ENCODE measurements at places on chromosomes 3 and 15. TPM values are rescaled to one million over a fixed set of nuclear protein-coding genes. Genes with fewer than 3 reads are reported as not detected.

DNA sequence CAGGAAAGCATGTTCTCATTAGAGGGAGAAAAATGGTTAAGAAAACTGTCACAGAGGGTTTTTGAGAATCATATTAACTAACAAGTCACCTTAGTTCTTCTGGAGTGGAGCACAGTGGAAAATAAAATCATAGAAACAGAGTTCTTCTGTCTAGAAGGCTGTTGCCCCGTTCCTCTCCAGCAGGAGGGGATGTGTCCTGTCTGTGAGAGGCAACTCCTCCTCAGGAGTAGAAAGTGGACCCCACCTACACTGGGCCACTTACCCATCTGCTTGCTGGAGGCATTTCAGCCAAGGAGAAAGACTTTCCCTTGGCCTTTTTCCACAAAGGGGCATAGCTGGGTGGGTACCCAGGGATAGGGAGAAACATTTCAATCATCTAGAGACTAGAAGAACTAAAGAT lies 106.6 kb downstream of the SSR3 start:
- DNase-seq, result no peak
- no peaks in the 10 kb centered on the region for H3K36me3 ChIP-seq
- no peak overlapping the region for H3K27ac ChIP-seq
- H3K27me3 ChIP-seq, result no peaks in the 10 kb centered on the region

- H3K36me3 ChIP-seq, result no peaks in the 10 kb centered on the region
- peaks cover 7% of the 10 kb centered on the region for H3K27me3 ChIP-seq
- H3K4me1 ChIP-seq, result no peaks in the 10 kb centered on the region
These were observed 44.2 kb downstream of the SOX2 start for GRCh38 chr3:181755959-181756358.

DNA sequence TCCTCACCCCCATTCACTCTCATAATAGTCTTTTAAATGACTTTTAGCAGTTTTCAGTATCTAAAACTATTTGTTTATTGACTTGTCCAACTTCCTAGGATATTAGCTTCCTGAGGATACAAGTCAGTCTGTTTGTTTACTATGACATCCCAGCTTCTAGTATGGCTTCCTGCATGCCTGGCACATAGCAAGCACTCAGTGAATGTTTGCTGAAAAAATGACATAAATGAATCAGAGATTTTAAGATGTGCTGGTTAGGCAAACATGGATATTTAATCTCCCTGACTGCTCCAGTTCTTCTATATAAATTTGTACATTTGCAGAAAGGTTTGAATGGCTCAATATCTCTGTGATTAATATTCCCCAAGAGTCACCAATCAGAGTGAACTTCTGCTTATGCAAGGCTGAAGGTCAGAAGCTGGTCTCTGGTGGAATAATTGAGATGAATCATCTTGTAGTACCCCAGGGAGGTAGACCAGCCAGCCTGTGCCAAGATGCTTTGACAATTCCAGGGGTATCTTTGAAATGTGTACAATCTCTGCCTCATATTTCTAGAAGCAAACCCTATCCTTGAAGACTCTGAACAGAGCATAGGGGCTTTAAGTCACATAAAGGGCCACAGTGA lies 219.0 kb upstream of the LMCD1 start:
- H3K4me3 ChIP-seq, result no peak overlapping the region
- H3K27ac ChIP-seq, result no peak overlapping the region
- H3K27me3 ChIP-seq, result no peaks in the 10 kb centered on the region
- DNase-seq, result no peak
- H3K36me3 ChIP-seq, result no peaks in the 10 kb centered on the region
- no peaks in the 10 kb centered on the region for H3K4me1 ChIP-seq

- H3K27ac ChIP-seq, result peak overlapping the region; percentile 82
- H3K36me3 ChIP-seq, result no peaks in the 10 kb centered on the region
- H3K4me3 ChIP-seq, result peak overlapping the region; percentile 52
- no peaks in the 10 kb centered on the region for H3K27me3 ChIP-seq
- DNase-seq, result peak; percentile 23
- no peaks in the 10 kb centered on the region for H3K4me1 ChIP-seq
These were observed 27.6 kb upstream of the RAB7A start for GRCh38 chr3:128698211-128699047.

GRCh38 chr15:60299452-60300047 lies 98.2 kb downstream of the ANXA2 start:
- peak; percentile 38 for DNase-seq
- no peaks in the 10 kb centered on the region for H3K36me3 ChIP-seq
- no peaks in the 10 kb centered on the region for H3K27me3 ChIP-seq
- no peak overlapping the region for H3K4me3 ChIP-seq

DNA sequence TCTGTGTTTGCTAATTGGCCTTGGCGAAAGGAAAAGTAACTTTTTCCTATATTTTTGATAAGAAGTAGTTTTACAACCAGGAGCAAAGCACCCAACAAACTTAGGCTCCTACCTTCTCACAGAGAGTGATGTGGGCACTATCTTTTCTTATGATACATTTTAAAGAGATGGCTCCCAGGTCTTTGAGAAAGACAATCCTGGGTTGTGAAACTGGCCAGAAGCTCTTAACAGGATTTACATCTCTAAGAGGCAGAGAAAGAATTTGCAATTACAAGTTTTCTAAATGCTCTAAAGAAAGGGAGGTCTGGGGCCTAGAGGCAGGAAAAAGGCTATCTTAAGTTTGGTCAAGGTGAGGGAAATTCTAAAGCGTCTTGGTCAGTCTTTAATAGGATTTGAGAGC lies 609.7 kb downstream of the VGLL3 start:
- H3K36me3 ChIP-seq, result no peaks in the 10 kb centered on the region
- no peaks in the 10 kb centered on the region for H3K4me1 ChIP-seq
- no peak overlapping the region for H3K4me3 ChIP-seq
- no peak for DNase-seq
- H3K27ac ChIP-seq, result no peak overlapping the region

GRCh38 chr3:14037211-14037610 lies 87.5 kb downstream of the CHCHD4 start:
- no peak for DNase-seq
- H3K4me1 ChIP-seq, result no peaks in the 10 kb centered on the region
- H3K27me3 ChIP-seq, result no peaks in the 10 kb centered on the region
- no peak overlapping the region for H3K4me3 ChIP-seq

LIPC gene
- total RNA-seq, result not detected

EPHB3 gene
- total RNA-seq, result 9.4 TPM

ANKRD34C gene
- not detected for total RNA-seq

Measured in uterus (tissue), 4 donors.